ENCODE measurements at places on chromosomes 4 and X.

- no peak for DNase-seq
Measured at GRCh38 chr4:123651066-123651465, 254.5 kb downstream of the SPRY1 start.

GRCh38 chrX:146006637-146007036 lies 189.0 kb downstream of the SLITRK2 start:
- no peak for DNase-seq

DNA sequence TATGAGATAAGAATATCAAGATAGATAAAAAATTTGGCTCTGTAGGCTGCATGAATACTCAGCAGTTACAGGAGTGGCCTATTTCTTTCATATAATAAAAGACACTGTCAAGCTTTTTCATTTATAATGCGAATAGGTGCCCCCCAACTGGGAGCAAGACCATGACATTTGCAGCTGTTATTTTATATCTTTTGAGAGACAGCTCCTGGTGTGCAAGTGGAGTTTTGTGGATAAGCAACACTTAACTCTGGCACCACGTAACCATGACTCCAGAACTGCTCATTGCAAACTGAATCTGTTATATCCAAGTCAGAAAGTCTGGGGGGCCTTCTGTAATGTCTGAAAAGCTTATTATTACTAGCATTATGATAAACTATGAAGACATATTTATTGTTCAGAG lies 1372.4 kb downstream of the C4orf33 start:
- DNase-seq = no peak

DNA sequence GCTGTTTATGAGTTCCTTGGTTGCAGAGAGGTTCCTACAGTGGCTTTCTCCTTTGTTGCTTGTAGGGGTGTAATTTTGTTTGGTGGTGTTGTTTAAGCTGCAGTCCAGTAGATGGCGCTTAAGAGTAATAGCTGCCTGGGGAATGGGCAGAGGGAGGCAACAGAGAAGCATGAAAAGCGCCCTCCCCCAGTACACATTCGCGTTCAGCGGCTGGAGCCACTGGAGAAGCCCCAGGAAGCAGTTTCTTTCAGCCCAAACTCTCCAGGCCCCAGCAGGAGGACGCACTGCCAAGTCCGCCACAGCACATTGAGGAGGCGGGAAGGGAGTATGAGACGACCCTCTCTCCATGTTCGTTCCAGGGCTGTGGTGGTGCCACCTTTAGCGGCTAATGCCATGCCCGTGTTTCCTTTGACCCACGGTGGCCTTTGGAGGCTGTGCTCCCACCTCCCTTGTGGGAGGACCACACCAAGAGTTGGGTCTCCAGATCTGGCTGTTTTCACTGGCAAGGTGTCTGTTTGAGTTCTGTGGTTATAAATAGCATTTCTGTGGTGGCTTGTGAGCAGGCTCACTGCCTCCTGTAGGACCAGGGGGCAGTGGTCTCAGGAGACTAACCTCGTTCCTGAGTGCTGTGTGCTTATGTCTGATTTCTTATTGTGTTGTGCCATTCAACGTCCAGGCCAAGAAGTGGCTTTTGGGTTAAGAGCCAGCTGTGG lies 252.3 kb downstream of the ARHGAP10 start:
- DNase-seq = no peak

DNA sequence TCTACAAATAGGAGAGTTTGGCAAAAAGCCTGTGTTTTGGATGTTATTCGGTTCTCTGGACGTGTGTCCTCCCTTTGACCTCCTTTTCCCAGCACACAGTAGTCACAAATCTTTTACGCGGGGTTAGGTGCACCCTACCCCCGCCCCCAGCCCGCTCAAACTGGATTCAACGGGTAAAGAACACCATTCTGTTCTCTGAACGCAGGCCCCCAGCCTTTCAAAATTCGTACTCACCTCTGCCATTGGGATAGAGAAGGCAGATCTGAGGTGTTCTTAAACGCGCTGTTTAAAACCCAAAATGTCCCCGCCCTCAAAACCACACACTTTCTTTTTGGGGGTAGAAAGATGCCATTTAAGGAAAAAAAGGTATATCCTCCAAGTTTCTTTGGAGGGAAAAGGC lies 2.7 kb downstream of the LEF1 start:
- no peak for DNase-seq

DNA sequence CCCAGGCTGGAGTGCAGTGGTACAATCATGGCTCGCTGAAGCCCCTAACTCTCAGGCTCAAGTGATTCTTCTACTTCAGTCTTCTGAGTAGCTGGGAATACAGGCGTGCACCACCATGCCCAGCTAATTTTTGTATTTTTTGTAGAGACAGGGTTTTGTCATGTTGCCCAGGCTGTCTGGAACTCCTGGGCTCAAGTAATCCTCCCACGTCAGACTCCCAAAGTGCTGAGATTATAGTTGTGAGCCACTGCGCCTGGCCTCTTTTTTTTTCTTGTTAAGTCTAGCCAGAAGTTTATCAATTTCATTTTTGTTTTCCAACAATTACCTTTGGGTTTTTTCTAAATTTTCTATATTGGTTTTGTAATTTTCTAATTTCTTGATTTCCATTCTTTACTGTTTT lies 100.6 kb downstream of the GC start:
- no peak for DNase-seq

GRCh38 chrX:39862963-39863362 lies 234.8 kb downstream of the BCOR start:
- DNase-seq = no peak

DNA sequence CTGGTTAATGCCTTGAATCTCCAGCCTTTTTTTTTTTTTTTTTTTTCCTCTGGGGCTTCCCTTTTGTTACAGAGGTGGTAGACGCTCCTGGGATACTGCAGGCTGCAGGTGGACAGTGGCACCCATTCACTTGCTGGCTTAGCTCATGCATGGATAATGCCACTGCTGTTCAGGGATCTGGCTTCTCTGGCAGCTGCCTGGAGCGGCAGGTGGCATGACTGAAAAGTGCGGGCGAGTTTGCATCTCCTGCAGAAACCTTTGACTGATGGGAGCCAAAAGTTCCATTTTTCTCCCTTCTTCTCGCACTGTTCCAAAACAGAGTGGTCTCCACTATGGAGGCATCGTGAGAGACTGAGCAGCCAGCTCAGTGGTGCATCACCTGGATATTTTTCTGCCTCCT lies 5.9 kb upstream of the STIM2 start:
- DNase-seq = no peak

- DNase-seq = no peak
Measured at GRCh38 chr4:129264008-129264657, 168.2 kb downstream of the C4orf33 start.

- DNase-seq = no peak
Measured at GRCh38 chr4:7572894-7573293, 138.2 kb upstream of the PSAPL1 start.

DNA sequence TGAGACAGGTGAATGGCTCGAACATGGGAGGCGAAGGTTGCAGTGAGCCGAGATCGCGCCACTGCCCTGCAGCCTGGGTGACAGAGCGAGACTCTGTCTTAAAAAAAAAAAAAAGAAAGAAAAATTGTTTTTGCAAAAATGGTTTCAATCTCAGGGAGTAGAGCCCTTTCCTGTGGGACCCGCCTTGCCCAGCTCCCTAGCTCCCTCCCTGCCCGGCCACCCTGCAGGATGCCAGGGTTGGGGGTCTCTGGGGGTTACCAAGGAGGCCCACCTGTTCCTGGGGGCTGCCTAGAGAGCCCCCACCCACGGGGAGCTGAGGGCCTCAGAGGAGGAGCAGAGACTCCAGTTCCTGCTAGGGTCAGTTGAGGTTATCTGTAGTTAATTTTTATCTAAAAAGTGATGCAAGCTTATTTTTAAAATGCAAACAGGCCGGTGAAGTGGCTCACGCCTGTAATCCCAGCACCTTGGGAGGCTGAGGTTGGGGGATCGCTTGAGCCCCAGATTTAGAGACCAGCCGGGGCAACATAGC lies 18.7 kb upstream of the PLCXD1 start:
- DNase-seq = no peak

- DNase-seq = no peak
Measured at GRCh38 chr4:13990596-13991589, 363.4 kb upstream of the BOD1L1 start.

DNA sequence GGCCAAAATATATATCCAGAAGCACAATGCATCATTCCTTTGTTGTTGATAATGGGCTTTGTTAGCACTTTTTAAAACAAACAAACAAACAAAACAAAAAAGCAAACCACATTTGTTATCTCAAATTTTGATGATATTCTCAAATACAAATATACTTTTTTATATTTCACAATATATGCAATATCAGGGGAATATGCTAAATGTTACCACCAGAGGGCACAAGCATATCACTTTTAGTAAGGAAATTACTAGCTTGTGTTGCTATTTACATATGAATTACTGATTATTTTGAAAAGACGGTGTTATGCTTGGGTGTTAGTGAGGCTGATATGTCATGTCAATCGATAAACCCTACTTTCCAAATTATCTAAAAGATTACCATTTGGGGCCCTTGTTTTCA lies 29.1 kb downstream of the RIPPLY1 start:
- DNase-seq = no peak

DNA sequence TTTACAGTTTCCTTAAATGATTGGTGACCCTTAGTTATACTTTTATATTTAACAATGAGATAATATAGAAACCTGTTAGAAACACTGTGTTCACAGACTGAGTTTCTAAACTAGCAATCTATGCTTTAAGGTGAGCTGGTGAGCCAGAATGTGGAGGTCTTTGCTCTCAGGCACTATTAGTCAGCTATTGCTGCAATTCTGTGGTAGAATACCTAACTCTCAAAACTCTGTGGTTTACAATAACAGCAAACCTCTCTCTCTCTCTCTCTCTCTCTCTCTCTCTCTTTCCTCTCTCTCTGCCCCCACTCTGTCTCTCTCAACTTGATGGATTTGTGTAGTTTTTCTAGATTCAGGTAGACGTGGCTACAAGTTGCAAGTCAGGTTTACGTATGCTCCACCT lies 17.6 kb upstream of the LCORL start:
- DNase-seq = no peak

GRCh38 chr4:93749292-93749761 lies 79.2 kb upstream of the ATOH1 start:
- no peak for DNase-seq

GRCh38 chr4:88995874-88996273 lies 61.1 kb downstream of the FAM13A start:
- no peak for DNase-seq

- no peak for DNase-seq
Measured at GRCh38 chr4:2330091-2331042, 68.5 kb upstream of the MXD4 start.

DNA sequence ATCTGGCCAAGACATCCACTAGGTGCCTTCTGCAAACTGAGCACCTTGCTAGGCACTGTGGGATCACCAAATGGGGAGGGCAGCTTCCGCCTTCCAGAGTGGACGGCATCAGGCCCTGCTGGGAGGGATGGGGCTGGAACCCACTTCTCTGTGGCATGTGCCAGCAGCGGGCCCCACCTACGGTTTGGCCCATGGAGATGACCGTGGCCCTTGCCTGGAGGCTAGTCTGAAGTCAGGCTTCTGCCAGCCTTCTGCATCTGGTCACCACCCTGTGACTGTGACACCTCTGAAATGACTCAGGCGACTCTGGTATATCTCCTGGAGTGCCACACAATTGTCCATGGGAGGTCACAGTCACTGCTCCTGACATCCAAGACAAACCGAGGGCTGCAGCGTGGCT lies 7.2 kb downstream of the SSR4 start:
- DNase-seq = no peak

GRCh38 chr4:108157655-108158054 lies 11.1 kb downstream of the LEF1 start:
- DNase-seq = no peak

DNA sequence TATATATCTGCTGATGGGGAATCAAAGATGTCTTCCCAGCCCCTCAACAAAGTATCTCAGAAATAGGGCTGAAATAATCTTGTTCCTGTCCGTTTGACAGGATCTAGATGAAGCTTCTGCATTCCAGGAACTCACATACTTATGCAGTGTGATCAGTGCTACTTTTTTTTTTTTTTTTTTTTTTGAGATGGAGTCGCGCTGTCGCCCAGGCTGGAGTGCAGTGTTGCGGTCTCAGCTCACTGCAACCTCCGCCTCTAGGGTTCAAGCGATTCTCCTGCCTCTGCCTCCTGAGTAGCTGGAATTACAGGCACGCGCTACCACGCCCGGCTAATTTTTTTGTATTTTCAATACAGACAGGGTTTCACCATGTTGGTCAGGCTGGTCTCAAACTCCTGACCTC lies 36.4 kb downstream of the DHX15 start:
- DNase-seq = no peak

DNA sequence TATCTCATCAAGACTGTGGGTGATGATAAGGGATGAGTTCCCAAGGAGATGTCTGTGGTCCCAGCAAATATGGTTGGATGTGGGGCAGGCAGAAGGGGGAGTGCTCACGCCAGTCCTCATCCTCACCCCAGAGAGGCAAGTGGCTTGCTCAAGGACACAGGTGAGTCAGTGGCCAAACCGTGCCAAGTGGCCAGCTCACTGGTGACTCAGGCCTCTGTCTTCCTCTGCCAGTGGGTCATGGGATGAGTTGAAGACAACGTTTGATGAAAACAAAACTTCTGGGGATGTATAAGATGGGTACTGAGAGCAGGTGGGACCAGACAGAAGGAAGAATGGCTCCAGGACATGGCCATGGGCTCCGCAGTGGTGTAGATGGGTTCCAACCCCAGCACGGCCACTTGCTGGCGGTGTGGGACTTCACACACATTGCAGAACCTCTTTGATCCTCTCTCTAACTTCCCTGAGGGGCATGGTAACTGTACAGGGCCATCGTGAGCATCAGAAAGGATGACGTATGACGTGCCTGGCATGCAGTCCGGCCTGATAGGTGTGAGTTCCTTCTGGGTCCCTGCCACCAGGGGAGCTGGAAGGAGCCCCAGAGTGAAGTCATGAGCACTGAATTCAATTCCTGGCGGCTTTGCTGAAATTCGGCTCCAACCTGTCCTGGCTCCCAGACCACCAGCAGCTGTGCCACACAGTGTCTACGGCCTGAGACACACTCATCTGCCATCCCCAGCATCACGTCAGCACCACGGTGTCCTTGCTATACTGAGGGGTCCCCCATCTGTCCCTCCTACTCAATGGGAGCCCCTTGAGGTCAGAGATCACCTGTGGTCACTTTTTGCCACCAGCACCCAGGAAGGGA lies 41.3 kb upstream of the GPR78 start:
- DNase-seq = no peak

GRCh38 chr4:83781434-83781833 lies 245.5 kb downstream of the GPAT3 start:
- DNase-seq = no peak

DNA sequence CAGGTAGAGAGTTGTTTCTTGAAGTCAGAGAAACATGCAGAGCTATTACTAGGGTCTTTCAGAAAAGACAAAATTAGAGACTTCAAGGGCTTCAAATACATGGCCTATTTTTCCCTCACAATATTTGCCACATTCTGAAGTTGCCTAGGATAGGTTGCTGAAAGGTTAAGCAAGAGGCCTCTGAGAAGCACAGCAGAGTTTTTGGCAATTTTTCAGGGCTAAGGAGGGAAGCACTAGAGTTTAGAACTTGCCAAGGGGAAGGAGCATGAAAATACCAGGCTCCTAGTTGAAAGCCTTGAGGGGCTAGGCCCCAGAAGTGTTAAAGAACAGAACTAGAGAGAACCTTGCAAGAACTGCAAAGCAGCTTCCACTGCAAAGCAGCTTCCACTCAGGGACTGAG lies 86.4 kb downstream of the ANAPC10 start:
- no peak for DNase-seq

Measured in stimulated activated CD8-positive, alpha-beta memory T cell treated with anti-CD3 and anti-CD28 coated beads, Interleukin-15, amount 100 ng/mL, for 24 hours (primary cell).